Heart right ventricle (tissue), 16 donors: ENCODE measurements at places on chromosomes 16 and 17. TPM values are rescaled to one million over a fixed set of nuclear protein-coding genes. Genes with fewer than 3 reads are reported as not detected.

DNA sequence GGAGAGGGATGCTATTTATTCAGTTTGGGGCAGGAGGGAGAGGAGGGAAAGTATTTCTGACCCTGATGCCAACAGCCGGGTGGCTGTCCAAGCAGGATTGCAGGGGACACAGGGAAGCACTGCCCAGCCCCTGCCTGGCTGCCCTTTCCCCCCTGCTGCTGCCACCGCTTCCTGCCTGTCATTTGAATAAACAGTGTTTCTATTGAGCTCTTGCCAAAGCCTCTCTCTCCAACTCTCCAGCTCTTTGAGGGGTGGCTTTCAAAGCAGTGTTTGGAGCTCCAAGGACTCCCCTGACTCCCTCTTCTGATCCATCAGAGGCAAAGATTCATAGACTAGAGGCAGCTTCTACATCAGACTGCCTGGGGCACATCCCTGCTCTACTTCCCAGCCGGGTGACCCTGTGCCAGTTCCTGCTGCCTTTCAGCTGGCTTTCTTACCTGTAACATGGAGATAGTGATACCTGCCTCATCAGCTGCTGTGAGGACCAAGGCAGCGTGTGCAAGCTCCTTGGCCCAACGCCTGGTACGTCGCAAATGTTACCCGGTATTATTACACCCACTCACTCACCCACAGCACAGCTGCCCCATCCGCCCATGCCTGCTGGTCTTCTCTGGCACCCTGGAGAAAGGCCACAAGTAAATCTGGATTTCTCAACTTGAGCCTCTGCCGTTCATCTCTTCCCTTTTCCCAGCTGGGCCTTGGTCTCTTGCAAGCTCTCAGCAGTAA is 9.5 kb downstream of the PROCA1 start:
- no peak for DNase-seq
- no peak overlapping the region for H3K4me3 ChIP-seq
- no peak overlapping the region for H3K27ac ChIP-seq
- H3K27me3 ChIP-seq = no peaks in the 10 kb centered on the region
- H3K4me1 ChIP-seq = no peaks in the 10 kb centered on the region

GRCh38 chr17:50593321-50593720 is 32.8 kb downstream of the CACNA1G start:
- H3K36me3 ChIP-seq = no peaks in the 10 kb centered on the region
- no peaks in the 10 kb centered on the region for H3K27me3 ChIP-seq
- no peak overlapping the region for H3K27ac ChIP-seq
- peaks cover 32% of the 10 kb centered on the region for H3K4me1 ChIP-seq
- peak; percentile 59 for DNase-seq
- H3K4me3 ChIP-seq = no peak overlapping the region

- no peak for DNase-seq
- H3K27me3 ChIP-seq = no peaks in the 10 kb centered on the region
- H3K36me3 ChIP-seq = peaks cover 8% of the 10 kb centered on the region
Measured at GRCh38 chr17:42142371-42142896, 12.4 kb downstream of the RAB5C start.

GRCh38 chr17:61469949-61470348 is 17.7 kb downstream of the TBX4 start:
- no peaks in the 10 kb centered on the region for H3K4me1 ChIP-seq
- H3K27me3 ChIP-seq = peaks cover 5% of the 10 kb centered on the region
- H3K27ac ChIP-seq = no peak overlapping the region
- no peak overlapping the region for H3K4me3 ChIP-seq
- no peak for DNase-seq
- H3K36me3 ChIP-seq = no peaks in the 10 kb centered on the region

- no peak overlapping the region for H3K4me3 ChIP-seq
- no peak for DNase-seq
- H3K27ac ChIP-seq = no peak overlapping the region
- peaks cover 28% of the 10 kb centered on the region for H3K4me1 ChIP-seq
- no peaks in the 10 kb centered on the region for H3K36me3 ChIP-seq
Measured at GRCh38 chr17:14306596-14306995, 5.7 kb downstream of the HS3ST3B1 start.

- H3K4me3 ChIP-seq = no peak overlapping the region
- no peaks in the 10 kb centered on the region for H3K4me1 ChIP-seq
- H3K27ac ChIP-seq = no peak overlapping the region
Measured at GRCh38 chr17:11250161-11250560, 9.1 kb downstream of the SHISA6 start.

CHD9NB gene
- 0.41 TPM for total RNA-seq

GRCh38 chr17:68196394-68197090 is 51.3 kb upstream of the AMZ2 start:
- DNase-seq = no peak
- H3K4me1 ChIP-seq = peaks cover 55% of the 10 kb centered on the region
- H3K36me3 ChIP-seq = no peaks in the 10 kb centered on the region
- H3K27me3 ChIP-seq = peaks cover 27% of the 10 kb centered on the region
- H3K4me3 ChIP-seq = peak overlapping the region; percentile 49

GRCh38 chr17:19720631-19721426 is 4.4 kb upstream of the SLC47A2 start:
- H3K27ac ChIP-seq = no peak overlapping the region
- peaks cover 16% of the 10 kb centered on the region for H3K4me1 ChIP-seq
- H3K4me3 ChIP-seq = no peak overlapping the region
- DNase-seq = no peak
- no peaks in the 10 kb centered on the region for H3K27me3 ChIP-seq

TBC1D3H gene
- total RNA-seq = not detected

GRCh38 chr17:72760368-72760767 is 332.1 kb downstream of the SLC39A11 start:
- H3K4me1 ChIP-seq = no peaks in the 10 kb centered on the region
- H3K27me3 ChIP-seq = no peaks in the 10 kb centered on the region
- H3K4me3 ChIP-seq = no peak overlapping the region
- H3K36me3 ChIP-seq = no peaks in the 10 kb centered on the region
- no peak overlapping the region for H3K27ac ChIP-seq
